ENCODE measurements at places on chromosomes 5 and 9.

DNA sequence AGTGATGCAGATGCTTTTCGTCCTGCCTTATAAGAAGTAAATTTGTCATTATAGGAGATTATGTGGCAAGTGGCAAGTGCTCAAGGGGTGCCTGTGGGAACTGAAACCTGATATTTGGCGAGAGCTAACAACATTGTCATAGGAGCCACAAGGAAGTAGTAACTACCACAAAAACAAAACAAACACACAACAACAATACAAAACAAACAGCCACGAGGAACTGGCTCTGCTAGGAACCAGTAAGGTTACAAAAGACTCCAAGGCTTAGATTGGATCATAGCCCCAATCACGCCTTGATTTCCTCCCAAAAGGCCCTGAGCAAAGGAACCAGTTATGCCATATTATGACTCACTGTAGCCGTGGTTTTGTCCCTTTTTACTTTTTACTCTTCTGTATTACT lies 1045.2 kb downstream of the CDH12 start:
- DNase-seq: no peak

GRCh38 chr9:106333481-106333880 lies 529.5 kb upstream of the ZNF462 start:
- DNase-seq: no peak

DNA sequence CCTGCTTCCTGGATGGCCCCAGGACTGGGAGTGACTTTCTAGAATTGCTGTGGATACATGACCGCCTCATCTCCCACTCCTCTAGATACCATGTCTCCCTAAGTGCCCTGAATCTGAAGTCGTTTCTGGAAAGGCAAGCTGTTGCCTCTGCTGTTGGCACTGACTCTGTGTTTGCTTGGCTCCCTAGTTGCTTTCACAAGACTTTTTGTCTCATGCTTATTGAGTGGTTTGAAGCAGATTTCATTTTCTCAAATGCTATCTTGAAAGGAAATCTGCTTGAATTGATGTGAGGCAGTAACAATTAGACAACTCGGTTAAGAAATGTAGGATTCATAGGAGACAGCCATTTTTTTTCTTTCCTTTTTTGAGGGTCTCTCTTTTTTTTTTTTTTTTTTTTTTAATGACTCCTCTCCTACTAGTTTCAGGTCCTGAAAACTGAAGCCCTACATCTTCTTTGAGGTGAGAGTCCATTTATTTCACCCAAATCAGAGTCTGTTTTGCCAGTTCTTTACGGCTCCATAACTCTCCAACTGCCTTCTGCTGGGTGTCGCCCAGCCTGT lies 65.9 kb downstream of the PRDM6 start:
- DNase-seq: no peak

DNA sequence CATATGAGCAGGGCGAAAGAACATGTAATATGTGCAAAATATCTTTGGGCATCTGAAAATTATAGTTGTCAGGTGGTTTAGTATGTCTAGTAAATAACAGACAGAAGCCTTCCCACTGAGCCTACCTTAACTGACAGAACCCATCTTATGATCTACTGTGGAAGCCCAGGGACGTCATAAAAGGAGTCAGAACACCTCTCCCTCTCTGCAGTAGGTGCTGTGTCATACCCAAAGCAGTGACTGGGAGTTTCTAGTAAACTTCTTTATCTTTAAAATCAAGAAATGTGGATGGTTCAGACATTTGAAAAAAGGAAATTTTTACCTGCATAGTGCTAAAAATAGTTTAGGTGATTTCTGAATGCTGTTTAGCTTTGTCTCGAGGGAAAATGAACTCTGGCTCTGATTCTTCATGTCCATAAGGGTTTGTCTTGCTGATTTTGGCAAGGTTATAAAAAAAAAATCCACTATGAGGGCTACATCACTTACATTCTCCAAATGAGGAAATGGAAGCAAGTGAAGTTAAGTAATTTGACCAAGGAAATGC lies 104.0 kb downstream of the NUDT12 start:
- DNase-seq: no peak

DNA sequence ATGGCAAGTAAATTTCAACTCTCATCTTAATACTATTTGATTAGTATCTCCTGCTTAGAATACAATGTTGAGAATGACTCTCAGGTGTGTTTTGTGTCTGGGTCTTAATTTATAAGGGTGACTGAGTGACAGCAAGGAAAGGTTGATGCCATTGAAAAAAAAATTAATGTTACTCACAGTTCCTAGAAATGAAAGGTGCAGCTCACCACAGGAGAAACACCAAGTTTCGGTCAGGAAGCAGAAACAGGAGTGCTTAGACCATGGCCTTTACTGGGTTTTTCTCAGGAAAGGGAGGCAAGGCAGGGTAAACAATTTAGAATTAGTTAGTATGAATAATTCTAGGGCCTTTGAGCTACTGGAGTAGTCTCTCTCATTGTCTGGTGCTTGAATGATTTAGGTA lies 159.2 kb upstream of the C9orf72 start:
- DNase-seq: no peak

DNA sequence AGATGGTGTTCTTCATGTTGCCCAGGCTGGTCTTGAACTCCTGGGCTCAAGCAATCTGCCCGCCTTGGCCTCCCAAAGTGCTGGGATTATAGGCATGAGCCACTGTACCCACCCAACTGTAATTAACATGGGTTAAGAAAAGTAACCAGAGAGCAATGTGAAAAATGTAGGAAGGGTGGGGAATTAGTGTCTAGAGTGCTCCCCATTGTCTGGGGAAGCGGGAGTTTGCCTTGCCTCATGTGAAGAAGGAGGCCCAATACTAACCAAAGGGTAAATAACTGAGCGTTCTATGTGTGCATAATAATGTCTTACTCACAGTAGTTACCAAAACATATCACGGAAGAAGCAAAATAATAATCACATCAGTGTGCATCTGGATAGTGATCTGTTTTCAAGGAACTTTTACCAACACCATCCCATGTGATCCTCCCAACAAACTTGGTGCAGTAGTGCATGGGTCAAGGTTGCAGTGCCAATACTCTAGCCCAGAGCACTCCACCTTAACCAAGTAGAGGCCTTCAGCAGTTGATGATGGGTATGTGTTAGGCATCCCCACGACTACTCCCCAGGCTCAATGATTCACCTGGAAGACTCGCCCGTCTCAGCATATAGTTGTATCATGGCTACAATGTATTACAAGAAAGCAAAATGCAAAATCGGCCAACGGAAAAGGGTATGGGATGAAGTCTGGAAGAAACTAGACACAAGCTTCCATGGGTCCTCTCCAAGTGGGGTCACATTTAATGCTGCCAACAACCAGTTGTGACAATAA lies 26.2 kb downstream of the GNAQ start:
- no peak for DNase-seq

DNA sequence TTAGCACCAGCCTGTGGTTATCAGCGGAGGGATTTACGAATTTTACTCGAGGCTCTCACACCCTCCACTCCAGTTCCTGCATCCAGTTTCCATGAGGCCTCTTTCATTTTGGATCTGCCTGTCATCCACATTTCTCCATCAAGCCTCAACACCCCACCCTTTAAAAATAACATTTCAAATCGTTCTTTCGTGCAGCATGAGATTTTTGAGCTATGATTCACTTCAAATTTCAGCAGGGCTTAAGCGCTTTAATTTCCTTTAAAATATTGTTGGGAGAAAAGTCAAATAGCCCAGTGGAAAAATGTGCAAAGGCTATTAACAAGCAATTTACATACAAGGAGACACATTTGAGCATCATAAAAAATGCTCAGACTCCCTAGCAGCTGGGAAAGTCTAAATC lies 103.2 kb downstream of the MSX2 start:
- no peak for DNase-seq

GRCh38 chr5:103356350-103357091 lies 98.0 kb downstream of the MACIR start:
- no peak for DNase-seq

DNA sequence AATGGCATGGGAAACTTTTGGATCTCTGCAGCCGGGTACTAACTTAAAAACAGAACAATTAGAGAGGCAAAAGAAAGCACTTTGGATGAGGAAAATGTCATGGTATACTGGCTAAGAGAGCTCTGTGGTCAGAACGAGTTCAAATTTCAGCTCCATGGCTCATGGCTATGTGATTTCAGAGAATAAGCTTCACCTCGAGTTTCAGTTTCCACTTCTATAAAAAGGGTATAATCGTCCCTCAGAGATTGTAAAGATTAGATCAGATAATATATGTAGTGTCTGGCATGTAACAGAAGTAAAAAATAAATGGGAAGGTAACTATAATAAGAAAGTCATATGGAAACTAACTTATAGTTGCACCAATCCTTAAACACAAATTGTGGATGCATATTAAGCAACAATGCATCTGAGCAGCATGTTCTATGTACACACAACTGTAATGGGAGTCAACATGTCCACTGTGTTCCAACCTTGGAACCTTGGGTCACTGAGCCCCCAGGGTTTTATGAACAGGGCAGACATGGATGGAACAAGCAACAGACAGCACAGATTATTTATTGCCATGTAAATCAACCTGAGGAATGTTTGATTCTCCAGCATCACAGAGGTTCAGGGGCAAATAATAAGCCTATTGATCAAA lies 145.4 kb downstream of the MAPKAP1 start:
- no peak for DNase-seq

- no peak for DNase-seq
These were observed 33.0 kb upstream of the SLC12A7 start for GRCh38 chr5:1144638-1145396.
